Osteocyte (in vitro differentiated cells): ENCODE measurements at places on chromosomes 6 and 20.

DNA sequence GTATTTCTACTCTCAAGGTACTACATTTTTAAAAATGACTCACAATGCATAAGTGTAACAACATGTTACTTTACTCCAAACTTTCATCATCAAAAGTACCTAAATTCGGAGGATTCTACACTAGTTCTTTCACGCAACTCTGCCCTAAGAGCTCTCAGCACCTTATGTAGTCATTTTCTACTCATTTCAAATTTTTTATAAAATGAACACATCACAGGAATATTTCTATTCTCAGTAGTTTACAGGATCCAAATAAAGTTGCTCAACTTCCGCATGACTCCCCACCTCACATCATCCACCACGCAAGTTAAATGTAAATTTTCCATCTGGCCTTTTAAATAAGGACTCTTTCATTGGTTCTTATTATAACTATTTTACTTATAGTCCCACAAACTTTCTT lies 344.9 kb upstream of the MANEA start:
- H3K27ac ChIP-seq: no peak overlapping the region
- no peaks in the 10 kb centered on the region for H3K4me1 ChIP-seq
- no peaks in the 10 kb centered on the region for H3K36me3 ChIP-seq
- no peak for DNase-seq

DNA sequence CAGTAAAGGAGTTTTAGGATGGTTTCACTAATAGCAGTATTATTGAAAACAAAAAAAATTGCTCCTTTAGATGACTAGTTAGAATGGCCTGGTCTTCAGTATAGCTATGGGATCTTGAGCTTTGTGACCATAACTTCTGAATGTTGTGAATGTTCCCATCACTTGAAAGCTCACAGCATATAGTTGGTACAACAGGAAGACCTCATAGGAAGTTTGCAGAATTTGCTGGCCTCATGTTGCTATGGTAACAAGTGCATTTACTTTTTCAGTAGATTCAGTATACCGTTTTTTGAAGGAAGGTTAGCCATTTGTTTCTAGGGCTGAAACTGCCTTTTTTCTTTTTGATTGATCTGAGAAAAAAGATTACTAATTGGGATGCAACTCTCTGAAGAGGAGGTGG lies 8.3 kb downstream of the PHF3 start:
- no peak overlapping the region for H3K4me3 ChIP-seq
- H3K27me3 ChIP-seq: no peaks in the 10 kb centered on the region
- peaks cover 32% of the 10 kb centered on the region for H3K4me1 ChIP-seq
- H3K36me3 ChIP-seq: peaks cover 4% of the 10 kb centered on the region

- no peak overlapping the region for H3K4me3 ChIP-seq
- DNase-seq: no peak
- no peaks in the 10 kb centered on the region for H3K36me3 ChIP-seq
- peaks cover 10% of the 10 kb centered on the region for H3K27me3 ChIP-seq
- no peak overlapping the region for H3K27ac ChIP-seq
- no peaks in the 10 kb centered on the region for H3K4me1 ChIP-seq
Observed at GRCh38 chr6:146209942-146210341, 181.1 kb downstream of the GRM1 start.

- DNase-seq: no peak
- H3K36me3 ChIP-seq: peaks cover 9% of the 10 kb centered on the region
- H3K27ac ChIP-seq: no peak overlapping the region
- H3K27me3 ChIP-seq: no peaks in the 10 kb centered on the region
- H3K4me1 ChIP-seq: peaks cover 50% of the 10 kb centered on the region
Observed at GRCh38 chr6:37875561-37876309, 56.2 kb downstream of the ZFAND3 start.

DNA sequence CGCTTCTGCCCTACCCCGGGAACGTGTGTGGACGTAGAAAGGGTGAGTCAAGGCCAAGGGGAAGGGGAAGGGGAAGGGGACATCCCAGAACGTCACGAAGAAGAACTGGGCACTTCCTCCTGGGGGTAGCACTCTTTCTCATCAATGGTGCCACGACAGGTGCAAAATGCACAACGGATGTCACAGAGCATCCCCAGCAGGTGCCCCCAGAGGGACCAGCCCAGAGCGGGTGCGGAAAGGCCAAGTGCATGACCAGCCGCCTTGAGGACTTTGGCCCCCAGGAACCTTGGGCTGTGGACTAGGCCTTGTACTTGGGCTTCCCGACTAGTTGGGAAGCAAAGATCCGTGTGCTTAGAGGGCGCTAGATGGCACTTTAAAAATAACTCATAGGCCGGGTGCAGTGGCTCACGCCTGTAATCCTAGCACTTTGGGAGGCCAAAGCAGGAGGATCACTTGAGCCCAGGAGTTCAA lies 12.1 kb upstream of the SRC start:
- H3K27me3 ChIP-seq: no peaks in the 10 kb centered on the region
- no peak overlapping the region for H3K27ac ChIP-seq
- H3K4me1 ChIP-seq: peaks cover 13% of the 10 kb centered on the region
- no peak for DNase-seq
- no peaks in the 10 kb centered on the region for H3K36me3 ChIP-seq
